ENCODE measurements at places on chromosomes 5 and 9. TPM values are rescaled to one million over a fixed set of nuclear protein-coding genes. Genes with fewer than 3 reads are reported as not detected.

The XRCC4 gene
- total RNA-seq, result 11.9 TPM

The TXNDC8 gene
- total RNA-seq, result not detected

The SLC22A4 gene
- 0.32 TPM for total RNA-seq

The SPINK6 gene
- total RNA-seq, result not detected

The C5orf63 gene
- total RNA-seq, result 7.4 TPM

The ANKRD18A gene
- 0.19 TPM for total RNA-seq

The GLDC gene
- 6.3 TPM for total RNA-seq

The CER1 gene
- not detected for total RNA-seq

The ANXA2R gene
- 32.0 TPM for total RNA-seq

The LCN9 gene
- not detected for total RNA-seq

The SH3GL2 gene
- not detected for total RNA-seq

DNA sequence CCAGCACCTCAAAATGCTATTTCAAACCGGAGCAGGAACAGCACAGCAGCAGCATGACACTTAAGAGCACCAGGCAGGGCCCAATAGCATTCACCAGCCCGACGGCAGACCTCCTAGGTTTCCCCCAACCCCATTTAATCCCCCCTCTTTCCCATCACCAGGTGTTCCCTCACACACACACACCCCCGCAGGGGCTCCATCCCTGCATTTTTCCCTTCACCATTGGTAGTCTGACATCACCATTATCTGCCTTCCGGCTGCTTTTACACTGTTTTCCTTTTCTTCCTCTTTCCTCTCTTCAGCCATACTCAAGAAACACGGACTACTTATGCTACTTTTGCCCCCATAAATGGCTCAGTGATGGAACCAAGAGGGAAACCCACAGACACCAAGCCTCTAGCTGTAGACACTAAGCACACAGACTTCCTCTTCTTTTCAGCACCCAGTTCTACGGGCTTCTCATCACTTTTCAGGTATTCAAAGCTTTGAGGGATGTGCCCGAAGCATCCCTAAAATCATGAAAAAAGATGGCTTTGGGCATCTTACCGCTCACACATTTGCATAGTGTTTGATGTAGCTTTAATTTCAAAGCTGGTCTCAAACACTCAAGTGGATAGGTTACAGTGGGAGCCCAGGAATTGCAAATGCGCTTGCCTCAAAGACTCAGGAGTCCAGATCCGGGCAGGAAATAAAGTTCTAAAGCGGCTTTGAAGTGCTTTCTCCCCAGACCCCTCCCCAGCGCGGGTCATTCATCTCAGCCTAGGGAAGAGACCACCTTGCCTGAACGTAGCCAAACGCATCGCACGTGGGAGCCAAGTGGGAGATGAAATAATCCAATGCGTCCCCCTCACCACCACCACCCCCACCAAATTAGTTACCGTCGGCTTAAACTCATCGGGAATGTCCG lies 141.5 kb downstream of the TSSK1B start:
- H3K4me1 ChIP-seq, result peaks cover 19% of the 10 kb centered on the region
- H3K4me3 ChIP-seq, result peak overlapping the region; percentile 93
- peaks cover 47% of the 10 kb centered on the region for H3K27me3 ChIP-seq
- no peak for DNase-seq
- H3K27ac ChIP-seq, result peak overlapping the region; percentile 69

GRCh38 chr9:89366711-89367110 lies 48.4 kb downstream of the SECISBP2 start:
- peaks cover 4% of the 10 kb centered on the region for H3K36me3 ChIP-seq
- DNase-seq, result no peak
- peak overlapping the region; percentile 2 for H3K27ac ChIP-seq
- H3K4me3 ChIP-seq, result no peak overlapping the region

DNA sequence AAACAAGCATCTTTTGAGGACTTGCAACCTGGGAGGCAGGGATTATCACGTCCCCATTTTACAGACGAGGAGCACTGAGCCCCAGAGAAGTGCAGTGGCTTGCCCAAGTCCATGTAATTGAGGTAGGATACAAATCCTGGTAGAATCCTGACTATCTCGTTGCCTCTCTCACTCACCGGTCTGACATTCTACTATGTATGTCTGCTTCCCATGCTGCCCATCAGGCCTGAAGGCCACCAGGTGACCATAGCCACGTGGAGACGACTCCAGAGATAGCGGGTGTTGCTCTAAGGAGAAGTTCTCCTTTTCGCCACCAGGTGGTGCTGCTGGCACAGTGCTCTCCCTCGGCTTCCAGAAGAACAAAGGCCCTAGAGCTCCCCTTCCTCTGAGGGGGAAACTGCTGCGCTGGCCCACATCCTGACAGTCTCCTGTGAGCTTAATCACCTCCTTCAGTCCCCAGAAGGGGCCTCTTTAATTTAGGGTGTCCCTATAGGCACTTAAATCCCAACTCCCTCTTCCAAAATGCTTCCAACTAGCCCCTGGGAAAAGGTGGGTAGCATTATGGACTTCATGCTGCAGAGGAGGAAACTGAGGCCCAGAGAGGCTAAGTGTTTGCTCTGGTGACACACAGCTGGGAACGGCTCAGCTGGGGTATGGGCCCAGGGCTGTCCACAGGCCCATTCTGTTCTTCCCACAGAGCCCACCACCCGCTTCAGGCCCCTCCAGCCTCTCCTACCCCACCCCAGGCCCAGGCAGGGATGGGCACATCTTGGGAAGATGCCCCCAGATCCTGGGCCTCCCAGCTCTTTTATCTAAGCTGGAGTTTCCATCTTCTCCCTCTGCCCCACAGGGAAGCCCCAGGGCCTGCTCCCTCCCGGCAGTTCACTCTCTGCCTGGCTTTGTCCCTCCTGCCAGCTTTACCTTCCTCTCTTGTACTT lies 6.4 kb downstream of the SLC34A1 start:
- DNase-seq, result peak; percentile 93
- no peaks in the 10 kb centered on the region for H3K27me3 ChIP-seq
- H3K4me1 ChIP-seq, result peaks cover 47% of the 10 kb centered on the region
- H3K4me3 ChIP-seq, result peak overlapping the region; percentile 37
- H3K36me3 ChIP-seq, result no peaks in the 10 kb centered on the region

DNA sequence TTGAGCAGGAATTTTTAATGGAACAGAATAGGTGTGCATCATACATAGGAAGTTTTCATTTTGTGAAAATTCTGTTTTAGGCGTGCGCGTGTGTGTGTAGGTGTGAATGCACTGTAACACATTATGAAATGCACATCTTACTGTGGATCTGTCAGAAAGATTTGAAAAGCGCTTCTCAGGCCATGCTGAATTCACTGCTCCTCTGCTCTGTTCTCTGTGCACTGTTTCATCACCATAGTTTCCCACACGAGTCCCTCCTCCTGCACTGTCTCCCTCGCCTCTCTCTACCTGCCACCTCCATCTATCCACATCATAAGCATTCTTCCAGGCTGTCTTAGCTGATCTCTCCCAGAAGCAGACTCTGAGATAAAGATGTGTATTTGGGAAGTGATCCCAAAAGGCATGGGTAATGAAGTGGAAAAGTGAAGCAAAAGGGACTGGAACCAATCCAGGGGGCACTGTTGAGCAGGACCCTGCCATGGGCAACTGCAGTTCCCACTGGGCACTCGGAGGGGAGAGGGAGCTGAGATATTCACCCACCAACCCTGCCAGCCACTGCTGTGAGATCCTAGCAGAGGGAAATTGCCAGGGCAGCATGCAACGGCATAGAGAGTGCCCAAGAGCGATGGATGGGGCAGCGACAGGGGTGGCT lies 65.9 kb downstream of the GABBR2 start:
- H3K4me1 ChIP-seq, result no peaks in the 10 kb centered on the region
- H3K27ac ChIP-seq, result no peak overlapping the region
- no peaks in the 10 kb centered on the region for H3K36me3 ChIP-seq
- DNase-seq, result no peak
- peaks cover 27% of the 10 kb centered on the region for H3K27me3 ChIP-seq

DNA sequence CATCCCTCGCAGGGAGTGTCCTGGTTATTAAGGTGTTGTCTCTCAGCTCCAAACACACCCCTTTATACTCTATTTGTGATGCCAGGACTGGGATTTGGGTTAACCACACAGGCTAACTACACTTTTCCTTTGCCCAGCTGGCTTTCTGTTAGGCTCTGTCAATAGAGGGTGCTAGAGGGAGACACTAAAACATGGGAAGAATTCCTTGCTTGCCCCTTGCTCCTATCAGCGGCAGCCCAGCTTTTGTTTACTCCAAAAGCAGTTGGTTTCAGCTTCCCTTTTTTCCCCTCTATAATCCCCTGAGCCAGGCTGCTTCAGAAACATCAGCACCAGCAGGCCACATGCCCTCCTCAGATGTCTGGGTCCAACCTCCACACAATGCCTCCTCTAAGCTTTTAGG lies 297.1 kb downstream of the KCTD16 start:
- no peaks in the 10 kb centered on the region for H3K36me3 ChIP-seq
- H3K27me3 ChIP-seq, result no peaks in the 10 kb centered on the region
- DNase-seq, result no peak
- H3K4me1 ChIP-seq, result no peaks in the 10 kb centered on the region

GRCh38 chr5:90967443-90967842 lies 408.8 kb downstream of the ADGRV1 start:
- H3K4me1 ChIP-seq, result no peaks in the 10 kb centered on the region
- no peak overlapping the region for H3K4me3 ChIP-seq
- H3K27ac ChIP-seq, result no peak overlapping the region
- H3K36me3 ChIP-seq, result no peaks in the 10 kb centered on the region
- no peak for DNase-seq
- peaks cover 11% of the 10 kb centered on the region for H3K27me3 ChIP-seq

DNA sequence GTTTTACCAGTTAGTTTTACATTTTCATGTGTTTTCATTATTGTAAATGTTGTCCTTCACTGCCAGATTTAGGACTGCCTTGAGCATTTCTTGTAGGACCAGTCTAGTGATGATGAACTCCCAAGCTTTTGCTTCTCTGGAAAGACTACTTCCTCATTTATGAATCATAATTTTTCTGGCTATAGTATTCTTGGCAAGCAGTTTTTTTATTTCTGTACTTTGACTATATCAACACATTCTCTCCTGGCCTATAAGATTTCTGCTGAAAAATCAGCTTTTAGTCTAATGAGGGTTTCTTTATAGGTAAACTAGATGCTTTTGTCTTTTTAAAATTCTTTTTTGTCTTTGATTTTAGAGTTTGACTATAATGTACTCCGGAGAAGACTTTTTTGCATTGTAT lies 256.8 kb upstream of the GRAMD2B start:
- H3K4me3 ChIP-seq, result no peak overlapping the region
- no peak overlapping the region for H3K27ac ChIP-seq
- H3K36me3 ChIP-seq, result no peaks in the 10 kb centered on the region

DNA sequence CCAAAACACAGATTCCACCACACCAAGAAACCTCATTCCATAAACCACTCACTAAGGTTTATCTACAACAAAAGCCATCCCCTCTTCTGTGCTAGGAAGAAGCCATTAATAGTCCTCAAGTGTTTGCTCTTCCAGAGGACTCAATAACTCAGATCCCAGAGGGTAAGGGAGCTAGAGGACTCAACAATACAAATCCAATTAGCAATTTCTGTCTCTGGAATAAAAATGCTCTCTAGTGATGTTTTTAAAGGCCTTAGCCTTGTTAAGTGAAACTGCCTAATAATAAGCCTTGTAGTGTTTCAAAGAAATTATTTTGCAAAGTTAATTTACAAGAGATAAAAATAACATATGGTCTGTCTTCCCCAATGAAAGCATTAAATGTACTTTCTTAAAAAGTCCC lies 942.4 kb downstream of the CDH12 start:
- no peak overlapping the region for H3K27ac ChIP-seq
- no peak for DNase-seq
- no peaks in the 10 kb centered on the region for H3K36me3 ChIP-seq

GRCh38 chr9:113708821-113709713 lies 167.0 kb upstream of the ZNF618 start:
- H3K36me3 ChIP-seq, result no peaks in the 10 kb centered on the region
- peak; percentile 4 for DNase-seq
- peaks cover 7% of the 10 kb centered on the region for H3K27me3 ChIP-seq
- H3K27ac ChIP-seq, result no peak overlapping the region
- no peak overlapping the region for H3K4me3 ChIP-seq

DNA sequence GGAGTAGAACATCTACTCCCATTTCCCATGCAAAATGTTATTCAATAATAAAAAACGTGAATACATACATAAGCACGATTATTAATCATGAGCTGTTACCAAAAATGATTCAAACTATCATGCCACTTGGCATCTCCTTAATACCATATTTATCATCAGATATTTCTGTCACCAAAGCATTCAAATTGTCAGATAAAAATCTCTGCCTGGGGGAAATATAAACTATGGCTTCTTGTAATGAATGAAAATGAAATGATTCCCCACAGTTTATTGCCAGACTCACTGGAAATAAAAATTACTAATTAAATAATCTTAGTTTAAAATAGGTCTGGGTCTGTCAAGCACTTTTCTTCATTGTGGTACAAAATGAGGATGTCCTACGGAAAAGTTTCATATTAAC lies 265.4 kb downstream of the EDIL3 start:
- no peaks in the 10 kb centered on the region for H3K36me3 ChIP-seq
- no peak overlapping the region for H3K4me3 ChIP-seq
- H3K4me1 ChIP-seq, result no peaks in the 10 kb centered on the region
- no peaks in the 10 kb centered on the region for H3K27me3 ChIP-seq
- no peak overlapping the region for H3K27ac ChIP-seq

- no peak overlapping the region for H3K4me3 ChIP-seq
- no peaks in the 10 kb centered on the region for H3K4me1 ChIP-seq
- no peak overlapping the region for H3K27ac ChIP-seq
- peaks cover 3% of the 10 kb centered on the region for H3K27me3 ChIP-seq
Observed at GRCh38 chr5:39716532-39717028, 291.8 kb upstream of the DAB2 start.

DNA sequence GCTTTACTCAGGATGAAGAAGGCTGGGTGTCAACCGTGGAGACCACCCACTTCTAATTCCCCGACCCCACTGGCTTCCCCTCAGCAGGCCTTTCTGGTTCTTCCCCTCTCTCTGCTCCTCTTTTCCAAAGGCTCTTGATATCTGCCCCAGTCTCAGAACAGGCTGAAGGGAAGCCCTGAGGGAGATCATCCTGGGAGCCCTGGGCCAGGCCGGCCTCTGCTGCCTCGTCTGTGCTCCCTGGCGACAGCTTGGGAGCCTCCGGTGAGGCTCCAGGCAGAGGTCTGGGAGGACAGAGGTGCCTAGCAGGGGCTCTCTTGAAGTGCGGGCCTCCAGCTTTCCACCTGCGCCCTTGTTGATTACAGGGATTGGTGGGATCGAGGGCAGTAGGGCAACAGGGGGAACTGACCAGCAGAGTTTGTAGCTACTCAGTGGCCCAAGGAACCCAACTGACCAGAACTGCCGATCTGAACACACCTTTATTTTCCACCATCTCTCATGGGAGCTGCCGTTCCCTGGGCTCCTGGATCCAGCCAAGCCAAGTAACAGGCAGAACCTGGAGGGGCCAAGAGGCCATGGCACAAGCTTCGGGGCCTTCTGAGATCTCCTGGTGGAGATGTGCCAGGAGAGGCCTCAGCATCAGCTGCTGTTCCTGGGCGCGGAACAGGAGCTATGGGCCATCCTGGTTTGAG lies 198.5 kb downstream of the CACNA1B start:
- no peak for DNase-seq
- H3K27ac ChIP-seq, result no peak overlapping the region
- H3K36me3 ChIP-seq, result no peaks in the 10 kb centered on the region
- no peaks in the 10 kb centered on the region for H3K4me1 ChIP-seq

- DNase-seq, result no peak
- no peak overlapping the region for H3K4me3 ChIP-seq
- no peaks in the 10 kb centered on the region for H3K4me1 ChIP-seq
- no peak overlapping the region for H3K27ac ChIP-seq
- no peaks in the 10 kb centered on the region for H3K27me3 ChIP-seq
- peaks cover 46% of the 10 kb centered on the region for H3K36me3 ChIP-seq
Observed at GRCh38 chr5:36125868-36126267, 25.8 kb downstream of the LMBRD2 start.
